Type B pancreatic cell (in vitro differentiated cells): ENCODE measurements at places on chromosomes 3 and 15. TPM values are rescaled to one million over a fixed set of nuclear protein-coding genes. Genes with fewer than 3 reads are reported as not detected.

The CLRN1 gene
- not detected in 2 replicates for total RNA-seq

The MUC20 gene
- total RNA-seq: 19.7 and 20.0 TPM in 2 replicates

The PPM1L gene
- 28.7 and 29.4 TPM in 2 replicates for total RNA-seq

The SCAANT1 gene
- total RNA-seq: not detected in 2 replicates

GRCh38 chr3:180359061-180359952 is 242.7 kb upstream of the TTC14 start:
- DNase-seq: no peak

The ZNF80 gene
- not detected in 2 replicates for total RNA-seq

- no peak for DNase-seq
Observed at GRCh38 chr3:94862703-94863102, 799.8 kb downstream of the NSUN3 start.

DNA sequence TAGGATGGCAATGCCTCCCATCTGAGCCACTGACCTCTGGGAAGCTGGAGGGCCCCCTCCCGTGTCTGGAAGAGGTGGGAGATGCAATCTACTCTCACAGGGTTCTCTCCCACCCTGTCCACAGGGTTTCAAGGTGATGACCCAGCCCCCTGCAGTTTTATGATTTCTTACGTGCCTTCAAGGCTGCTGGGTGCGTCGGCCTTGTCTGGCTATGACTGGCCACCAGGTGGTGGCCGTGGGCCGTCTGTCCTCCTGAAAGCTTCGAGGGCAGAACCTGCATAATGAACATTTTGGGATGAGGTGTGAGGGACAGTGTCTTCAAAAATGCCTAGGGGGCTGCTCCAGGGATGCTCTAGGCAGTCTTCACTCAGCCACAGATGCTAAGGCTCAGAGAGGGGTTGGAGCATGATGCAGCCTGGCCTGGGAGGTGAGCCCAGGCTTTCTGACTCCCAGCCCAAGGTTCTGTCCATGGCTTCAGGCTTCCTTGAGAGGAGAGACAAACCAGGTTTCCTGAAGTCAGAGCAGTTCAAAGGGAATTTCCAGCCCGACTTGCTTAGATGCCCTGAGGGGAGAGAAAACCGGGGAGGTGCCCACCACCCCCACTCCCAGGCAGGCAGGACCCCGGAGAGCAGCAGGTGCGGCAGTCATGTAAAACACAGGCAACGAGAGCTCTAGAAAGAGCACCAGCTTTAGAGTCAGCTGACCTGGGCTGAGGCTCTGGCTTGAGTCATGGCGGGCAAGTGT is 18.7 kb downstream of the ISG20 start:
- no peak for DNase-seq

- DNase-seq: no peak
Observed at GRCh38 chr3:39255503-39256325, 24.1 kb downstream of the CX3CR1 start.

The APBA2 gene
- total RNA-seq: 8.5 and 33.3 TPM in 2 replicates

GRCh38 chr15:63513271-63513670 is 8.9 kb downstream of the USP3 start:
- DNase-seq: no peak

GRCh38 chr15:93203036-93203435 is 114.0 kb upstream of the RGMA start:
- DNase-seq: no peak

The AADACL2 gene
- total RNA-seq: 11.7 and 43.6 TPM in 2 replicates

DNA sequence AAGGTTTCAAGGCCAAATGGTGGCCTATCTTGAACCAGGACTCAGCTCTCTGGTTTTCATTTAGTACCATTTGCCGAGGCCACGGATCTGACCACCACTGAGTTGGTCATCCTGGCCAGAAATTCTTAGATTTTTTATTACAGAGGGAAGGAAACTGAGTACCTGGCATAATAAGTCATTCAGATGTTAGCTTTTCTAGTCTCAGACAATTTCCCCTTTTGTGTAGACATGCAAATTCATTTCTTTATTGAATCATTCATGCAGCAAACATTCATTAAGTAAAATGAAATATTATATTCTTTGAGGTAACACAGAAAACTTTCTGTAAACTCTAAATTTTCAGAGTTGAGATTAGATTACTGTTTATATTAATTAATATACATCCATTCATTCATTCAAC is 223.7 kb downstream of the PDCD6IP start:
- no peak for DNase-seq

DNA sequence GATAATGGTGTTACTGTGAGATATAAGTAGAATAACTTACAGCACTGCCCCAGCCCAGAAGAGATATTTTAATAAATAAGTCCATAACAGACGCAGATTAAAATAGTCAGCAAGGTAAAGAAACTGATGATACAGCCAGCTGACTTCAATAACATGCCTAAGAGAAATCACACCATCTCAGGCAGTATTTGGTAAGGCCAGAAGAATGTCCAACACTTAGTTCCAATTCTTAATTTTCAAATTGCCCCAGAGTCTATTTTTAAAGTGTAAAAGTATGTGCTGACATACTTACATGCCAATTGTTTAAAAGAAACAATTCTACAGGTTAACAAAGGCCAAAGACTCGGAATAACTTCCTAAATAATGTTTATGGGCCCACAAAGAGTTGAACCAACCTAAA is 1.6 kb downstream of the GNB4 start:
- no peak for DNase-seq

DNA sequence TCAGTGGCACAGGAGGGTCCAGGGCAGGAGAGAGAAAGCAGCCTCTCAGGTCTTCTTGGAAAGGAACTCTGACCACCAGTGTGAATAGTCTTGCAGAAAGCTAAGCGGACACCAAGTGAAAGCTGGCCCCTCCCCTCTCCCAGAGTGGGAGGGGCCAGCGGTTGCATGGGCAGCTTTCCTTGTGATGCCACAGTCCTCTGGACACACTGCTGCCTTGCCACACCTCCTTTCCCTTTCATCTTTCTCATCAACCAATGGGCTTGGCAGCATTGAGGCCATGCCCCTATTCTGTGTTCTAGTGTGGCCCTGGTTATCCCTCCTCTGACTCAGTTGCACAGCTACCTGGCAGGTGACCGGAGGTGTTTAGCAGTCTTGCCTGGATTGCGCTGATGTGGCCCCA is 49.7 kb upstream of the GOLGA6B start:
- no peak for DNase-seq
